M059J (cell line): ENCODE measurements at places on chromosomes 5 and 9. TPM values are rescaled to one million over a fixed set of nuclear protein-coding genes. Genes with fewer than 3 reads are reported as not detected.
A peak's percentile ranks its signal among the peaks of the same experiment; 100 is the strongest.

GRCh38 chr5:116502616-116503015 is 72.0 kb downstream of the SEMA6A start:
- peak; percentile 59 for DNase-seq

Gene NACC2
- 4.2 and 9.8 TPM in 2 replicates for total RNA-seq

- peak; percentile 87 for DNase-seq
Observed at GRCh38 chr9:5455181-5455580, 4.8 kb downstream of the CD274 start.

DNA sequence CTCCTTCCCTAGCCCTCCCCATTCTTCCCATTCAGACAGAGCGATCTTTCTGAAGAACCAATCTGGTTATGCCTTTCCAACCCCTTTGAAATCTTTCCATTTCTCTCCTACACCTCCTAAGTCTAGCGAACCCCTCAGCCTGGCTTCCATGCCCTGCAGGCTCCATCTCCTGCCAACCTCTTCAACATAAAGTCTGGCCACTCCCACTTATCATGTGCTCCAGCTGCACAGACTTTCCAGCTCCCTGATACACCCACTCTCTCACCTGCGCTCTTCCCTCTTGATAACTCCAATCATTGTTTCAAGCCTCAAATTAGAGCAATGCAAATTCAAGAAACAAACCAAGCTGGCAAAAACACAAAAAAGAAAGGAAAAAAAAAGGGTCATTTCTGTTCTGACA is 3.8 kb upstream of the ORM1 start:
- DNase-seq: no peak

DNA sequence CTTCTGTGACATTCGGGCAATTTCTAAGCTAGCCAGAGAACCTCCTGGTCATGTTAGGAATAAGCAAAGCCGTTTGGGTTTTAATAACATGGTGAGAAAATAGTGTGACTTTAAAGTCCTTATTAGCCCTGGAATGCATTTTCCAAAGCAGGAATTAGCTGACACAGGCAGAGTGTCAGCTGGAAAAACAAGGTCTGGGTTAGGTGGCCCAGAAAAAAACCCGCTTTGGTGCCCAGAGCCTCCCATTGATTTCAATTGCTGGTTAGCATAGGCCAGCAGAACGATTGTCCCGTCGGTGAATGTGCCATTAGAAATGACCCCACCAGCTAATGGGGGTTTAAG is 62.1 kb upstream of the CPEB4 start:
- no peak for DNase-seq

DNA sequence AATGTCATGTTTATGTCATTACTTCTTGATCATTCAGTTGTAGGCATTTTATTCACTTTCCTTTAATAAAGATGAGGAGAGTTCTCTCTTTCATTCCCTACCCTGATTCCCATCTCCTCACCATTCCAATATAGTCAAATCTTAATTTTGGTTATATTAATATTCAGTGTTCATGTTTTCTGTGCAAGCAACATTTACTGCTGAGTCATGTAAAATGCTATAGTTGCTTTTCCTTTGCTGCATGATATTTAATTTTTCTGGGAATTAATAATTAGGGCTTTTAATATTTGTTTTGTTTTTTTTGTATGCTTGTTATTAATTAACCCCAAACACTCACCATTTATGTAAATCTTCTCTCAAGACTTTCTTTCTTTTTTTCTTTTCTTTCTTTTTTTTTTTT is 18.5 kb downstream of the POU4F3 start:
- DNase-seq: no peak
